Fibroblast of skin of left quadriceps (primary cell): ENCODE measurements at places on chromosomes 5 and 9.

DNA sequence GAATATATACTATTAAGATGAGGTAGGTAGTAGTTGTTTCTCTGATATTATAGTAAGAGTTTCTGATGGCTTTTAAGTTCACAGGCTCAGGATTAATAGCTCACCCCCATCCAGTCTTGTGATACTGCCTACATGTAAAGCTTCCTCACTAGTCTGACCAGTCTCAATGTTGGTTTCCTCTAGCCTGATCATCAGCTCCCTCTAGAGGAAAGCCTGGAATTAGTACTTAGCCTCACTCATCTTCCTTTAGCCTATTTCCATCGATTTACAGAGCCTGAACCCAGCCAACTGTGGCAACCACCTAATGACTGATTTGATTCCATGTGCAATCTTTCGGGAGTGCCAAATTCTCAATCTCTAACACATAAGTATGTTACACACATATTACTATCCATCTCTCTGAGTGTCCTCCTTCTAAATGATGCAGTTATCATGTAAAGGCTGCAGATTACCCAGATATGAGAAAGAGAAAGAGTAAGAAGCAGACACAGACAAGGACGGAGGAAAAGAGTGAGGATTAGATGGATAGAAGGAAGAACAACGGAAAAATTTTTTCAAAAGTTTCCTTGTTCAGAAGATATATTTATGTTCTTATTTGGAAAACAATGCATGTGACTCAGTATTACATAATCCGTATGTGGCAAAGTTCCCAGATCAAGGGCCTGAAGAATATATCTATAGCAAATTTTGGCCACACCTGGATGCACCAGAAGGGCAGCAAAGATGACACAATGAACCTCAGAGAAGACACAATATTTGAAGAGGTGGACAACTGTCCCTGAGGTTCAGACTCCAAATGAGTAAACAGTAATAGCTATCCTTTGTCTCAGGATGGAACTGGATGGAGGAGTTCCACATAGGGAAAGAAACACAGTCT lies 333.7 kb downstream of the ELAVL2 start:
- peak; percentile 6 for DNase-seq

GRCh38 chr9:37840560-37841194 lies 40.1 kb downstream of the DCAF10 start:
- DNase-seq = peak; percentile 17

GRCh38 chr5:147481874-147482705 lies 27.8 kb downstream of the DPYSL3 start:
- DNase-seq = no peak

GRCh38 chr9:127194881-127195713 lies 69.5 kb upstream of the GARNL3 start:
- no peak for DNase-seq

- no peak for DNase-seq
Measured at GRCh38 chr5:151084363-151084762, 3.5 kb upstream of the TNIP1 start.

DNA sequence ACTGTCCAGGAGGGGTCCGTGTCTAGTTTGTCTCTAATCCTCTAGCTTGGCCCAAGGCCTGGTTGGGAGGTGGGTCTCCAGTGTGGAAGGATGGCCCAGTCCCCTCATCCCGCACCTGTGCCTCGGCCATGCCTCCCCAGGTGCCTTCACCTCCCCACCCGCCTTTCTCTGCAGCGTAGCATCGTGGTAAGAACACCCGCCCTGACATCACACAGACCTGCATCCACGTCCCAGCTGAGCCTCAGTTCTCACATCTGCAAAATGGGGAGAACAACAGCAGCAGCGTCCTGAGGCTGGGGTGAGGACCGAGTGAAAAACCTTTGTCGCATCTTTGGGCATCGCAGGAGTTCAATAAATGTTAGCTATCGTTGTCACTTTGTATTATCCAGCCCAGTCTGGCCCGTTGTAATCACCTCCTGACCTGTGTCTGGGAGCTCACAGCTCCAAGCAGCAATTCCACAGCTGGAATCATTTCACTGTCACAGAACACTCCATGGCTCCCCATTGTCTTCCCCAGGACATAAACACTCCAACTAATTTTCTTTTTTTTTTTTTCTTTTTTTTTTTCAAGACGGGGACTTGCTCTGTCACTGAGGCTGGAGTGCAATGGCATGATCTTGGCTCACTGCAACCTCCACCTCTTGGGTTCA lies 181.2 kb upstream of the IER5L start:
- DNase-seq = no peak

DNA sequence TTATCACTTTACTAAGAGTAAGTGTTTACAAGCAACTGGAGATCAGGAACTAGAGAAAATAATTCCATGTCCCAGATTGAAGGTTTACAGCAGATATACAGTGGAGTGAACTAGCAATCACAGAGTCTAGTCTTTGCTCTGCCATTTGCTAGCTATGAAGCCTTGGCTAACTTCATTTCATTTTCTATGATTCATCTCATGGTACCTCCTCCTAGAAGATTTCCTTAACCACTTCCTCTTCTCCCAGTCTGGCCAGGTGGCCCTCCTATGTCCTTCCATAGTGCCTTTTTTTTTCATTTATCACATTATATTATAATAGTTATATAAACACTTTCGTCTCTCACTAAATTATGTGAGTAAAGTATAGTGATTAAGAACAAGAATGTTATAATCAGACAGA lies 52.1 kb downstream of the GRIA1 start:
- no peak for DNase-seq

GRCh38 chr5:170923910-170924620 lies 62.2 kb downstream of the RANBP17 start:
- DNase-seq = no peak

DNA sequence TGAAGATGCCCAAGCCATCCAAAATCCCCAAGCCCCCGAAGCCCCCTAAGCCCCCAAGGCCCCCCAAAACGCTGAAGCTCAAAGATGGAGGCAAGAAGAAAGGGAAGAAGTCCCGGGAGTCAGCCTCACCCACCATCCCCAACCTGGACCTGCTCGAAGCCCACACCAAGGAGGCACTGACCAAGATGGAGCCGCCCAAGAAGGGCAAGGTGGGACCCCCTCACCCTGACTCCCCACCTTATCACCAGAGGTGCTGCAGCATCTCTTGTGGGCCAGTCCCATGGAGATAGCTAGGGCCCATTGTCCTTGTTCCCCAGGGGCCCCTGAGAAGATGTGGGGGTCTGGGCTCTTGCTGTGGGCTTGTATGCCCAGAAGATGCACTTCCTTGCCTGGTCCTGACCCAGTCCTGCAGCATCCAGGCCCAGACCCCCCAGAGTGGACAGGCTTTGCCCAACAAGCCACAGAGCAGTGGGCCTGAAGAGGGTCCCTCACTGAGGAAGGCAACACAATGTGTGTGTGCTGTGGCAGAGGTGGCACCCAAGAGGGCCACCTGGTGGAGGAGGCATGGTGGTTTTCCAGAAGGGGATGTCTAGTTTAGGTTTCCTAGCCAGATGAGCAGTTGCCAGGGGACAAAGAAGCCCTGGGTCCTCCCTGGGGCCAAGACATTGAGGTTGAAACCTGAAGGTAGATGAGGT lies 84.1 kb downstream of the PHF2 start:
- DNase-seq = no peak

- no peak for DNase-seq
Measured at GRCh38 chr5:23402585-23402984, 104.8 kb upstream of the PRDM9 start.

DNA sequence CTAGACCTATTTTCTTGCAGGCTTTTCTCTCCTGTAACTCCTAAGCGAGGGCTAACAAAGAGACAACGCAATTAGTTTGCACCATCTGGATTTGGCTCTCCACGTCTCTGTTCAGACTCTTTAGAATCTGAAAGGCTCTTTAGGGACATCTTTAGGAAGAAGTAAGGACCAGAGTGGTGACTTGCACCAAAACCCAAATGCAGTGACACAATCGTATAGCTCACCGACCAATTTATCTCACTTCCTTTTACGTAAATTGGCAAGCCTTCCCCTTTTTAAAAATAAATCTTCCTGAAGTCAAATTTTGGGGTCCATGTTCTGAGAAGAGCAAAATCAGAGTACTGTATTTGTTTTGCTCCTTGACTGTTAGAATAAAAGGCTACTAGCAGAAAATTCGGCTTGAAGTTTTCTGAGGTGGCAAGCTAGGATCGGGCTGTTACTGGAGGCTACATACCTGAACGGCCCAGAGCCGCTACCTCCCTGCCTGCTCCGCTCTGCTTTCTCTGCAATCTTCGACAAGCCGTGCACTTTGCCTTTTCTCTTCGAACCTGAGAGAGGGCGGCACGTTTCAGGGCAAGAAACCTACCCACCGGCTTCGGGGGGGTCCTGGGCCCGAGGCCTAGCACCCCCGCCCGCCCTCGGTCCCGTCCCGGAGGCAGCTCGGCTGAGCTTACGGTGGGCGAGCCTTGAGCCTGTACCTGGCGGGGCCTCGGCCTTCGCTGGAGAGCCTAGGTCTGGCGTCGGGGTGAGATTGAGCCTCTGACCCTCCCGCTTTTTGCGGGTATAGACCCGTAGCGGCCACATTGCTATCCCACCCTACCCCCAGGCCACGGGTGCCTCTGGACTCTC lies 537 bp downstream of the MEIKIN start:
- no peak for DNase-seq

DNA sequence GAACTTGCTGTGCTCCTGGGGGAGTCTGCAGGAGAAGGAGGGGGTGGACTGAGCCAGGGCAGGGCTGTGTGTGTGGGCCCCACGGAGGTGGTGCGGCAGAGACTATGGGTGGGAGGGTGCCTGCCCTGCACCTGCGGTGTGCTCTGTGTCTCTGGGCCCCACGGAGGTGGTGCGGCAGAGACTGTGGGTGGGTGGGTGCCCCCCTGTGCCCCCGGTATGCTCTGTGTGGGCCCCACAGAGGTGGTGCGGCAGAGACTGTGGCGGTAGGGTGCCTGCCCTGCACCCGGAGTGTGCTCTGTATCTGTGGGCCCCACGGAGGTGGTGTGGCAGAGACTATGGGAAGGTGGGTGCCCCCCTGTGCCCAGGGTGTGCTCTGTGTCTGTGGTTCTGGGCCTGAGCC lies 103.7 kb downstream of the EHMT1 start:
- no peak for DNase-seq

- DNase-seq = no peak
Measured at GRCh38 chr9:99437145-99437544, 215.1 kb downstream of the SEC61B start.

GRCh38 chr5:171979606-171980005 lies 26.8 kb downstream of the FBXW11 start:
- no peak for DNase-seq

- DNase-seq = no peak
Measured at GRCh38 chr5:100706776-100707175, 171.6 kb downstream of the FAM174A start.

- DNase-seq = no peak
Measured at GRCh38 chr5:64330728-64331231, 165.1 kb downstream of the RNF180 start.

GRCh38 chr5:175796536-175797499 lies 74.6 kb upstream of the CPLX2 start:
- DNase-seq = peak; percentile 59

GRCh38 chr9:5481322-5482040 lies 28.9 kb upstream of the PDCD1LG2 start:
- no peak for DNase-seq

DNA sequence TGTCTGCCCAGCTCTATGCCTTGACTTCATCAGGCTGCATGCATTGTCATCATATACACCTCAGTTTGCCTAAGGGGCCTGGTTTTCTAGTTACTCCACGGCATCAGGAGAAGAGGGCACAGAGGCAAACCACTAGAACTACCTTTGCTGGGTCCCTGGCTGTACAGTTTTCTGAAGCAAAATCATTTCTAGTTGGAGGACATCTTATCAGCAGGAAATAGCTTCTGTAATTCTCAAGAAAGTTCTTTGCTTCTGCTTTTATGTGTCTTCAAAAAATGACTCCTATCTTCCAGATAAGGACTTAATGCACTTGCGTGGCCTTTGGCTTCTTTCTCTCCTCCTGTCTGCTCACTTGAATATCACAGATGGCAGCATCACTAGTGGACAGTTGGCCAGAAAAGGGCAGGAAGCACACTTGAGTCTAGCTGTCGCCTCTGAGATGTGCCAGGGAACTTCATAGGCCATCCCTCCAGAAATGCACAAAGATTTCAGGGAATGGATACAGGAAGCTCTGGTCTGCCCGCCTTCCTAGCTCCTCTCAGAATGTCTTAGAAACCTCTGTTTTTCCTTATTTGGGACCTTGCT lies 22.4 kb upstream of the LTC4S start:
- DNase-seq = no peak

- DNase-seq = no peak
Measured at GRCh38 chr9:36142510-36143244, 6.1 kb downstream of the GLIPR2 start.

DNA sequence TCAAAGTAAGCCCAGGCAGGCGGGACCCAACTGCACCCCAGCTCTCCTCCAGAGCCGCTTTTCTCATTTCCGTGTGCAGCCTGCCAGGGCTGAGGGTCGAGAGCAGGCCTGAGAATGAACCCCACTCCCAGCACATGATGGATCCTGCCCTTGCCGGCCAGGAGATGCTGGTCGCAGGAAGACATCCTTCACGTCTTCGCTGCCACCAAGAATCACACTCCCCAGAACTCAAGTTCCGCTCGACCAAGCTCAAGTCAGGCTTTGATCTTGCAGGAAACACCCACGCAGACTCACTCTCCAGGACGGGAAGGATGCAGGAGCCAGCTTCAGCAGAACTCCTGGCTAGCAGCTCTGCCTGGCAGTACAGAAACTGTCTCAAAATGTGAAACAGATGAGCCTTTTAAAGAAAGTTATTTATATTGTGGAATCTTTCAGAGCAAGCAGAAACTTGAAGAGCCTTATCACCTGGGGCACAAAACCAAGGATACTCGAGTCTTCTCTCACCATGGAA lies 102.4 kb downstream of the ROR2 start:
- peak; percentile 40 for DNase-seq

DNA sequence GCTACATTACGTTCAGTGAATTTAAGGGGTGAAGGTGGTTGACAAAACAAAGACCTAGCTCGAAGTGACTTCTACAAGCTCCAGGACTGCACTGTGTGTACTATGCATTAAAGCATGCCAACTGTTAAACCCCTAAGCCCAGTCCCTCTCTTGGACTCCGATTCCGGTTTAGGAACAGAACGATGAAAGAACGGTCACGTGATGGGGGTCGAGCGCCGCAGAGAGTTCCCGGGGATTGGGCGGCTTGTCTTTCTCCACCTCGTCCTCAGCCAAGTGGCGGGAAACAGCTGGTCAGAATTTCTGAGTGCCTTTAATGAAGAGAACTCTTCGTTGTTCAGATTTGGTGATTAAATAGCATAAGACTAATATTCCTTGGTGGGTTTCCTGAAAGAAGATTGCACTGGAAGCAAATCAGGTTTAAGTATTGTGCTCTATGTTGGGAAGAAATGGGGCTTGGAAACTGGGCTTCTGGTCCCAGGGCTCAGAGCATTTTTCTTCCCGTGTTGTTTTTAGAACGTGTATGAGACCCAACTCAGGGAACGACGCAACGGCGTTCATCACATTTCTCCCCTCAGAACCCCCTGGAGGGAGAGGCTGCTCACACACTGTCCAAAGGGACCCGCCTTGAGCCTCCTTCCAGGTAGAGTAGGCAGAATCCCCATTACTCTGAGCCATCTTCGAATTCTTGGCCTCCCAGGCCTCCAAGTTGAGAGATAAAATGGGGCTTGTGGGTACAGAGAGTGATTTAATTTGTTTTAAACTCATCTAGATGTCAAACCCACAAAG lies 25.3 kb downstream of the IRX2 start:
- DNase-seq = no peak
